ENCODE measurements at places on chromosomes 3 and 15.

- DNase-seq = no peak
Observed at GRCh38 chr3:35224565-35225295, 414.6 kb upstream of the ARPP21 start.

DNA sequence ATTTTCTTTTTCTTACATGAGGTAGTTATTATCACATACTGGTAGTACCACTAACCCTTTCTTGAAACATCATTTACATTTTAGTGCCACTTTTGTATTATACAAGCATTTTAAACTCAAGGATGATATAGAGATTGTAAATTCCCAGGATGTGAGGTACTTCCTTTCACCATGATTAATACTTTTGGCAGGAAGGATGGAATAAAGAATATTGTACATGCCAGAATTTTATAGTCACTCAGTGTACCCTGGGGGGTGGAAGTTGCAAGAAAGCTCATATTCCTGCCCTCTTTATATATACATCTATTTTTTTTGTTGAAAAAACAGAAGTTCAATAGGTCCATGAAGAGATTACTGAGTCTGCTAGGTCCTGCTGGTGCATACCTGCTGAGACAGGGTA is 141.0 kb upstream of the PLSCR5 start:
- no peak for DNase-seq

DNA sequence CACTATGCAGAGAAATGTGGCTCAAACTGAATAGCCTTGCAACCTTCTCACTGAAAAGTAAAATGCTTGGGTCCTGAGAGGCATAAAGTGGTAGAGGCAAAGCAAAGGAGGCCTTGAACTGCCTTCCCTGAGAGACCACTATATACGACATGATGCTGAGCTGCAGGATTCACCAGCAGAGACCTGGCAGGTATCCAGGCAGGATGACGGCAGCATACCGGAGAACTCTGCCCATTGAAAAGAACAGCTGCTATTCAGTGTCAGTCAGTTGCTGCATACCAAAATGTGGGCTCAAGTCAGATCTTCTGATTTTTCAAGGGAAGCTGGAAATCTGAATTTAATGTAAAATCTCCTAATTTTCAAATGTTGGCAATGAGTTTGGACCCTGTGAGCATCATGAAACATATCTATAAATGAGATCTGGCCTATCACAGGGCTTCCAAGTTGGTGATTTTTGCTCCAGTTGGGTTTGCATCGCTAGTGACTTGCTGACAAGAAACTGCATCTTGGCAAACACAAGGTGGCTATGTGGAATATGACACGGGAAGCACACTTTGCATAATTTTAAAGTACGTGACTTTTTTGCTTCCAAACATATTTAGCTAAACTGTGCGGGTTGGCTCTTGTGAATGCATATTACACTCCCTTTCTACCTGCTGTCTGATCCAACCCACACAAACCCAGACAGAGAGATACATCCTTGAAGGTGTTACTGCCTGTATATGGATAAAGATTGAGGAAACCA is 529.0 kb downstream of the AGBL1 start:
- no peak for DNase-seq

DNA sequence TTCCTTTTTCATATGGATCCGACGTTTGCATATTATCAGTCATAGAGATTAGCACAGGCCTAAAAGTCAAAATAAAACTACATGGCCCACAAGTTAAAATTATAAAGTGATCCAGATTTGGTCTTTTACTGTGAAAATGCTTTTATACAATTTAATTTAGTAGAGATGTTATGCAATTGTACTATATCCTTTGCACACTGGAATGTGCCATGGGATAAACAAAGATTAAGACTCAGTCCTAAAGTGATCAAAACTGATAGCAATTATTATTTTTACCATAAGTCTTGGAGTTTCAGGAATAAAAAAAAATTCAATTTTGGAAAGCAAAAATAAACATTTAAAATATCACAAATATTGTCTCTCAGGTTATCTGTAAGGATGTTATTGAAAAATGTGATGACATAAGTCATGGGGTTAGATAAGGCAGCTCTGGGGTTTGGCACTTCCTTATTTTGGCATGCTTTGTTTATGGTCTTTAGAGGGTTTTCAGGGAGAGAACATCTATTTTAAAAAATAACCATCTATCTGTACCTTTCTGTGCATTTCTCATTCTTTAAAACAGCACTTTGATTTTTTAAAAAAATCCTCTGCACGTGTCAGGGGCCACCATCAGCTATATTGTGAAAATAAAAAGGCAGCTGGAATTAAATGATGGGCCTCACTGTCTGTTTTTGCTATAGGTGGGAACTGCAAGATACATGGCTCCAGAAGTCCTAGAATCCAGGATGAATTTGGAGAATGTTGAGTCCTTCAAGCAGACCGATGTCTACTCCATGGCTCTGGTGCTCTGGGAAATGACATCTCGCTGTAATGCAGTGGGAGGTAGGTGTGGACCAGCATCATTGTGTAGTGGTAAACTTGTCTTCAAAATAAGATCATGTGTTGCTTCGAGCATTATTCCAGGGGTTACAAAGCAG is 67.3 kb downstream of the TGFBR2 start:
- no peak for DNase-seq

DNA sequence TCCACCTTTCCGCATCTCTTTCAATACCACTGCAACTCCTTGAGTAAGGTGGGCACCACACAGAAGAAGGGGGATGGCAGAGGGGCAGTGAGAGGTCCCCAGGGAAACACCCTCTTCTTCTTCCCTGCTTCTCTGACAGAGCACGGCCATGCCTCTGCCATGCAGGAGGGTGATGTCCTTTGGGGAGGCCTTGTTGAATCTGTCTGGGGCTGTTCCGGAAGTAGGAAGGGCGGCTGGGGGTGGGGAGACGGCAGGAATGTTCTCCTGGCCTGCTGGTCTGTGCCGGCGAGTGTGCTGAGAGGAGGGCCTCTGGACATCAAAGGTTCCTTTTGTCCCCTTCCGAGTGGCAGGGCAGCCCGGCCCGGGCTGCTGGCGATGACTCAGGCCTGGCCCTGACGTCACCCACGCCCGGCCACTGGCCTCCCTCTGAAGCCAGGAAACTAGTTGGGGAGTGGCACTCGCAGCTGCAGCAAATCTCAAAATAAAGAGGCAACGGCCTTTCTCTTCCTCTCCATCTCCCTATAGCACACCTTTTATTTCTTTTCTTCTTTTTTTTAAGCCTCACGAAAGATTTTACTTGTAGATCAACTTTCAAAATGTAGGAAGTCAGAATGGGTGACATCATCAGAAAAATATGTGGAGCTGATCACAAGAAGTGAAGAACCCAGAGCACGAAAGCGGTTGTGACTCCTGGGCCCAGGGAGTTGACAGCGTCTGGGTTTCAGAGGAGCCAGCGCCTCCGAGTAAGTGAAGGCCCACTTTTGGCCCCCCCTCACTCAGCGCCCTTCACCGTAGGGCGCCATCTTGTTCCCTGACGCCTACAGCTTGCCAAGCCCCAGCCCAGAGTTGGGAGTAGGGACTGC is at the start of gene ZBTB38:
Gene ZBTB38, plus strand, starts transcription at position 443 of the 863 bp plus-strand sequence. CDS start 73,885 bp downstream, outside the sequence.
- no peak for DNase-seq

DNA sequence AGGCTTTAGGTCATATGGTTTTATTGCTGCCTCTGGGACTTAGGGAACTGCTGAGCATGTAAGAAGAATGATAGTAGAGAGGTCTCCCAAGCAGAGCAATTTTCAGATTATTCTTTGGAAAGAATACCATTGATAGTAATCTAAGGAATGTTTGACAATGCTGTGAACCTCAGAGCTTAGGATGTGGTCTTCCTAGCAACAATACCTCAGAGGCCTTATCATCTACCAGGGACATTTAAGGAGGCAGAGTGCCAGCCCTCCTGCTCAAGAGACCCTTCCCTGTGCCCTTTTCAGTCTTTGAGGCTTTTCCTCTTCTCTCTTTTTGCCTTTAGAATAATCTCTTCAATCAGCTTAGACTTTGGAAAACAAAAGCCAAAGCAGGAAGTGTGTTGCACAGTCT is 272.1 kb downstream of the OXSM start:
- no peak for DNase-seq

GRCh38 chr3:14768182-14768790 is 50.5 kb upstream of the FGD5 start:
- no peak for DNase-seq

- DNase-seq = no peak
Observed at GRCh38 chr15:23497710-23498111, 50.7 kb upstream of the GOLGA6L2 start.

DNA sequence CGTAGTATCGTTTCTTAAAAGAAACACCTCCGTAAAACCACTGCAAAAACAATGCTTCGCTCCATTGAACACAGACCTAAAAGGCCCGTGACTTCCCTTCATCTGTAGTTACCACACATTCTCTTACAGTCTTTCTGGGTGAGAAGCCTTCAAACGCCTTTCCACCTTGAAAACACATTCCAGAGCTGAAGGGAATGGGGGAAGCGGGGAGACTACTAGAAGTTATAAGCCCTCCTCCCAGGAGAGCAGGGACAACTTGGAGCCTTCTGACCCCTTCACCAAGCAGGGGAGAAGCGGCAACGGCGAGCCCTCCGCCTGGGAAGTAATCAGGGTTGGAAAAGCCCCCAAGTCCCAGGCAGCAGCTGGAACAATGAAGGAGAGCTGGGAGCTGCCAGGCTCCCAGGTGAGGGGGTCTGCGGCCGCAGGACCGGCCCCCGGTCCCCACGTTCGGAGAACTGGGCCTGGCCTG is 461 bp downstream of the SECISBP2L start:
- peak; percentile 9 for DNase-seq

All from activated CD4-positive, alpha-beta T cell treated with anti-CD3 and anti-CD28 coated beads, Interleukin-2, Interleukin-6, amounts not matched to agents 100 ng/mL and 50 ng/mL, durations not matched to agents 16 hours and 8 hours (primary cell).